ENCODE measurements at places on chromosomes 5 and 9.

DNA sequence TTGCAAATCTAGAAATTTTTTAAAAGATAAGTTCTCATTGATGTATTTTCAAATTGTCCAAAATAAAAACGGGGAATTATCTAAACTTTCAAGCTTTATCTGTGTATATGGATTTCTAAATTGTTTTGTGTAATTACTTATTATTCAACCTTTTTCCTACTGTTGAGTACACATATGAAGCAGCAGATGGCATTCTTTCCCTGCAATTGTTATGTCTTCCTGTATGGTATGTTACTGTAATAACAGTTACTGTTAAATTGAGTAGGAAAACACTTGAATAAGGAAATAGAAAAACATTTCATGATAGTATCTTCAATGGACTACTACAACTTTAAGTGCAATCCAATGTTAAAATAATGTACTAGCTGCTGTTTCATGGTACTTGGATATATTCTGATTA, 124.8 kb downstream of the RANBP17 start:
- ATAC-seq: peak; percentile 78

DNA sequence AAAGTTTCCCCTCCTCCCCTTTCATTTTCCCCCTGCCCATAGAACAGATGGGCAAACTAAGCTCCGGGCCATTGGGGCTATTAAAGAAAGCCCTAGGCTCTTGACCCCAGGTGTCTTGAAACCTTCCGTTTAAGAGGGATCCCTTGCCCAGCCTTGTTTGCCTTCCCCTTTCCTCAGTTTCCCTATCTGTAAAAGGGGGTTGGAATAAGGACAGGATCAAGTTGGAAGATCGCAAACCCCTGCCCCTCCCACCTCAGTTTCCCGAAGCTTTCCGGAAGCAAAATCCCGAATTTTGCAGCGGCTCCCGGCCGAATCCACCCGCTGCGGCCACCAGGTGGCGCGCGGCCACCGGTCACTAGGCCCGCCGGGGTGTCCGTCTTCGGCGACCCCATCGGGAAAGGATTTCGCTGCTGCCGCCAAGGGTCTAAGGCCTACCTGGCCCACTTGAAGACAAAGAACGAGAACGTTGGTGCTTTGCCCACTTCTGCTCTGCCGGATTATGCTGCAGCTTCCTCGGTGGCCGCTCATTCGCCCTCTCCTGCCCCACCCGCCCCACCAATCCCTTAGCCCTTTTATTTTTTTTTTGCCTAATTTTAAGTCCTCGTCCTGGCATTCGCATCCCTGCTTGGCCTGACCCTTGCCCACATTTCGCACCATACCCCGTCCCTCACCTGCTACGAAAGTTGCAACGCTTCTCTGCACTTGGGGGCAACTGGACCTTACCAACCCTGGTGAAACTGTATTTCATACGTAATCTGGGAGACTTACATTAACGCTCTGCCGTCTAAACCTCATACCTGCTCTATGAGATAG, 962 bp upstream of the NR6A1 start:
- ATAC-seq: peak; percentile 42

- ATAC-seq: no peak
Observed at GRCh38 chr5:115601701-115602590, at the start of gene TICAM2. Gene TICAM2 (minus strand): TSS chr5:115602479. CDS start chr5:115581256, 21,223 bp downstream.

DNA sequence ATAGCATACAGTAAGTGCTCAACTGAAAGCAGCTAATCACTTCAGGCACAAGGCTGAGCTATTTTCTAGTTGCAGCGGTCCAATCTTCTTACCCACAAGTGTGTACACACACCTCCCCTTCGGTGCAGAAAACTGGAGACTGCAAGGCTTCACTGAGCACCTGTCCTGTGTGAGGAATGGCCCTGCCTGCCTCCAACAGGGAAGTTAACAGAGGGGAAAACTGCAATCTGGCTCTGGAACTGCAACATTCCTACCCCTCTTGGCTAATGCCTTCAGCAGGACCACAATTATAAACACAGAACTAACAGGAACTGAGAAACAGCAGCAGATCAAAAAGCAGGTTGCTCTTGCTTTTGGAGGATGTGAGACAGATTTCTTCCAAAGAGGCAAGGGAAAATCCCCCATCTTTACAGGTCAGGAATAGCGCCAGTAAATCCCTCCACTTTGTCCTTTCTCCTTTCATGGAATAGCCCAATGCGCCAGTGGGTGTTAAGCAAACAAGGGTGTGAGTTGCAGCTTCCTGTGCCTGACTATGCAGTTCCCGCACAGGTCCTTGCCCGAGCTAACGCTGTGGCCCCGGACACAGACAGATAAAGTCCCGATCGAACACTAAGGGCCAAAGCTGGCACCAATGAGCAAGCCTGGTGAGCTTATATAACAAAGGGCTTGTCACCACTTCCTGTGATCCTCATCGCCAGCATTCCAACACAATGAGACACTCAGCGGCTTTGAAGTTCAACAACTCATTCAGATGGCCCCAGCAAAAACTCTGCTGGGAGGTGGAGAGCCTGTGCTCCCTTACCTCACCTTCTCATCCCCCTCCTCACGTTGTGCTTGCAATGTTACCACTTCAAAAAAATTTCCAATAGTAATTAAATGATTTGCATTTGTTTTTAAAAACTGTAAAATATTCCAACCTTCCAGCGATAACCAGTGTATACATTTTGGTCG, 21.5 kb downstream of the SHB start:
- ATAC-seq: peak; percentile 87

- ATAC-seq: no peak
Observed at GRCh38 chr9:89032661-89033060, 41.4 kb downstream of the S1PR3 start.

- ATAC-seq: peak; percentile 63
Observed at GRCh38 chr9:101711330-101711941, 27.0 kb downstream of the GRIN3A start.

GRCh38 chr5:36199620-36200019, 42.1 kb downstream of the NADK2 start:
- ATAC-seq: no peak

DNA sequence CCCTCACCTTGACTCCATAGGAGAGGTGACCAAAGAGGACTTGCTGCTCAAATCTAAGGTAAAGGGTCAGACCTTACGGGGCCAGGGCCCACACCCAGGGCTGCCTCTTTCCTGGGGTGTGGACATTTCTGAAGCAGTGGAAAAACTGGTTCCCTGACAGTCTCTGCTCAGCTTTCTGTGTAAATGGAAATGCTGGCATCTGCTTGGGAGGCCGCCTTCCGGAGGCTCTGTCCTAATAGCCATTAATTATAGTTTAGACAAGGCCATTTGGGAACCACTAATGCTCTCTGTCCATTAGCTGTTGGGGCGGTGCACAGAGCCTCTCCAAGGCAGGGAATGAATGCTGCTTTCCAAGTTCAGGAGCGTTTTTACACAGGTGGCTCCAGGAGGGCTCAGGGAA, 17.3 kb downstream of the USP20 start:
- no peak for ATAC-seq
